ENCODE measurements at places on chromosomes 2 and 18.

DNA sequence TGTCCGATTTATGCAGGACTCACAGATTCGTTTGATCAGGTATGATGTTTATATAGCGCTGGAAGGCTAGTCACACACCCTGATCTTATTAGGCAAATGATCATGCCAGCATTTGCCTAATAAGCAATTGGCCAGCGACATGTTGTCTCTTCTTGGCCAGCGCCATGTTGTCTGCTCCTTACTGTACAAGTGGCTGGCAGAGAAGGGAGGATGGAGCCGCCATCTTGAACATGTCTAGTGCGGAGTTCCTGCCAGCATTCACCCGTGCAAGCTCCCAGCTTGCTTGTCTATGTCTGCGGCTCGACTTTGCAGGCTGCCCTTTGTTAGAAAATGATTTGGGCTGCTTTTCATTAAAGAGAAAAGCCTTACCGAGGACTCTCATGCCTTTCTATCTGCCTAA lies 106.3 kb downstream of the TFCP2L1 start:
- DNase-seq, result no peak

- no peak for DNase-seq
Measured at GRCh38 chr2:157822993-157823392, 53.1 kb downstream of the ACVR1 start.

GRCh38 chr18:63162271-63163014 lies 157.1 kb downstream of the BCL2 start:
- no peak for DNase-seq

DNA sequence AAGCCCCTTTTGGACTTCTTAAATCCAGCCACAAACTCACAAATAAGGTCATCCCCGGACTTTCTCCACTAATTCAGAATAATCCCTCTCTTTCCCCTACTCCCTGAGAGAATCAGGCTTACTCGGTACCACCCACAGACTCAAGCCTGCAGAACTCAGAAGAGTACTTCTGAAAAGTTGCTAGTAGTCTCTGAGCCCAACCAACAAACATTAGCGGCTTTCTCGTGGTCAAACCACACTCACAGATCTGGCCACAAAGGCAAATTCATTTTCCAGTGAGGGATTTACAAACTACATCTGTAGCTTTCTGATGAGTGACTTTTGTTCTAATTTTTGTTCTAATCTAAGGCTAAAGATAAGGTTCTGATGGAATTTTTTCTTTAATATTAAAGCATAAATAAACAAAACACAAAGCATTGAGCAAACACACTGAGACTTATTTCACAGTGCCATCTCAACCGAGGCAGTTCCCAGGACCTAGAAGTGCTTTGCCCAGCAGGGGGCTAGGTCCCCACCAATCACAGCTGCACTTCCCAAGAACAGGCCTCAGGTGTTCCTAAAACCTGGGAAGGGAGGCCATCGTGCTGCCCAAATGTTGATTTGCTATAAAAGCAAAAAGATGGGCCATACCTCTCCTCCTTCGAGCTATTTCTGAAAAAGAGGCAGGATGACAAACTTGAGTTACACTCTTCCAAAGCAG lies 110.7 kb downstream of the COLEC12 start:
- DNase-seq, result no peak

GRCh38 chr2:207434899-207435465 lies 94.8 kb upstream of the CREB1 start:
- no peak for DNase-seq

DNA sequence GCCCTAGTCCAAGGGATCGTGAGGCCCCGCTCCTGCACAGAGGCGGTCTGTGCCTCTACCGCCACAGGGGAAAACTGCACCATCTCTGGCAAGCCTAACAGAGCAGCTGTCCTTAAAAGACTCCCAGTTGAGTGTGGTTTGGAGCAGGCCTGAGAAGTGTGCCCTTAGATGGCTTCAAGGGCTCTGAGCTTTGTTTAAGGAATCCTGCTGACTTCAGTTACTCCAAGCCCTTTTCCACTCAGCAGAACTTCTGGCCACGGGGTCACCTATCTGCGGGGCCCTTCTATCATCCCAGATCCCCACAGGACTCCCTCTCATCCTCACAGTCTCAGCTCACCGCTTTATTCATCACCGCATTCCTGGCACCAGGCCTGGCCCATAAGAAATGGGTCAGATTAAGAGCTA lies 131.5 kb downstream of the CCDC74A start:
- no peak for DNase-seq

DNA sequence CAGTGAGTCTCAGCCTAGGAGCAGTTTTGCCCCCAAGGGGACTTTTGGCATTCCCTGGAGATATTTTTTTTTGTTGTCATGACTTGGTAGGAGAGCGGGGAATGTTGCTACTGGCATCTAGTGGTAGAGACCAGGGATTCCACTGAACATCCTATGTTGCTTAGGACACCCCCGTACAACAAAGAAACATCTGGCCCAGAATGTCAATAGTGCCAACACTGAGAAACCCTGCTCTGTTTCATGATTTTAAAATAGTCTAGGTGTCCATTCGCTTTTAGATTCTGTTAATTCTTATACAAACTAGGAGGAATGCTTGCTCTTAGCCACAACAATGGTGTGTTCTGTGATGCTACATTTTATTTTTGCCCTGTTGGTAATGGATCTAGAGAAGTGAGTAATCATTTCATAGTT lies 225.8 kb upstream of the SIX3 start:
- DNase-seq, result no peak

- no peak for DNase-seq
Measured at GRCh38 chr2:63846487-63846886, 4.8 kb downstream of the UGP2 start.

DNA sequence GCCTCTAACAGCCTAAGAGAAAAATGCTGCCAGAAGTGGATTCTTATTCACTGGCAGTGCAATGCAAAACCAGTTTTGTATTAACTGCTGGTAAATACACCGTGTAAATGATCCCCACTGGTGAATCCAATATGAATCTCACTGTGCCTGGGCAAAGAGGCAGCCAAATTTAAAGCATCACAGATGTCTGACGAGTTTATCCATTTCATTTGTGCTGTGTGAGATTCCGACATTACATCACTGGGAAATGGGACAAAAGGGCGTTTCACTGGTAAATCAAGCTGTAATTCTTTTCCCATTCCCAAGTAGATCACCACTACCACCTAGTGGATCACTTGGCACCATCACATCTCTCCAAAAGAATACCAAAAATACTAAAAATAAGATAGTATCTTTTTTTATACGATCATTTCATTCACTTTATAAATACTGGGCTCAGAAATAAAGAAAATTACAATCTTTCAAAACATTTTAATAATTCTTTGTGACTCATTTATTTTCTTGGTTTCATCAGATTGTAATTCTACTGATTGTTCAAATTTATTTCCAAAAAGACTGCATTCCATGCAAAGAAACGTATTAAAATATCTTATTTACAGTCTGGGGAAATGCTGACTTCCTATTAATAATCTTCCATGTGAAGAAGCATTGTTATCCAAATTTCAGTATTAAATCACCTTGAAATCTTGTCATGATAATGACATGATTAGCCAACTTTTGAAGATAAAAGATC lies 125.6 kb downstream of the GRB14 start:
- no peak for DNase-seq

- no peak for DNase-seq
Measured at GRCh38 chr2:195652911-195653310, 4.1 kb upstream of the SLC39A10 start.

DNA sequence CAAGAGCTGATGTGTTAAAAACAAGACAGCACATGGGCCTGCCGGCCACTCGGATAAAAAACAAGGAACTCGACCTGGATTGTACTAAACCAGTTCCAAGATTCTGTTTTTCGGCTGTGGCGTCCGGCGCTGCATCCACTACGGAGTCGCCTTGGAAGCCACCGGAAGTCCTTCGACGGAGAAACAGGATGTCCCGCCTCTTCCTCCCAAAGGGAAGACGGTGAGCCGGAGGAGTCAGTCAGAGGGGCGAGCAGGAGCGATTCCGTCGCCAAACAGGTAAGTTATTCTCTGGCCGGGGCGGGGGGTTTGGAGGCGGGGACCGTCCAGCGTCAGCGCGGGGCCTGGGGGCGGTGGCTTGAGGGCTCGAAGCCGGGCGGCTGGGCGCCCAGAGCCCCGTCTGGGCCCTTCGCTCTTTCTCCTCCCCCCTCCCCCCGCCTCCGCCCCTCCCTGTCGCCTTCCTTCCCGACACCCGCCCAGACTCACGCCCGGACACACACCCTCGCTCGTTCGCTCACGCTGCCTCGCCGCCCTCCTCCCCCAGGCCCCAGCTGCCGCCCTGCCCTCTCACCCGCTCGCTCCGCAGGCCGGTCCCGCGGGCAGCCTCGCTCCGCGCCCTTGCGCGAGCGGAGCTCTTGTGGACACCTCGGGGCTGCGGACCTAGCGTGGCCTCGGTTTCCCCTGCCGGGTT lies at the start of gene ZNF407:
Gene ZNF407, plus strand, starts transcription at position 209 of the 688 bp plus-strand sequence. CDS start 33,150 bp downstream, outside the sequence.
- DNase-seq, result peak; percentile 76

- no peak for DNase-seq
Measured at GRCh38 chr18:9321017-9321452, 13.5 kb upstream of the TWSG1 start.

DNA sequence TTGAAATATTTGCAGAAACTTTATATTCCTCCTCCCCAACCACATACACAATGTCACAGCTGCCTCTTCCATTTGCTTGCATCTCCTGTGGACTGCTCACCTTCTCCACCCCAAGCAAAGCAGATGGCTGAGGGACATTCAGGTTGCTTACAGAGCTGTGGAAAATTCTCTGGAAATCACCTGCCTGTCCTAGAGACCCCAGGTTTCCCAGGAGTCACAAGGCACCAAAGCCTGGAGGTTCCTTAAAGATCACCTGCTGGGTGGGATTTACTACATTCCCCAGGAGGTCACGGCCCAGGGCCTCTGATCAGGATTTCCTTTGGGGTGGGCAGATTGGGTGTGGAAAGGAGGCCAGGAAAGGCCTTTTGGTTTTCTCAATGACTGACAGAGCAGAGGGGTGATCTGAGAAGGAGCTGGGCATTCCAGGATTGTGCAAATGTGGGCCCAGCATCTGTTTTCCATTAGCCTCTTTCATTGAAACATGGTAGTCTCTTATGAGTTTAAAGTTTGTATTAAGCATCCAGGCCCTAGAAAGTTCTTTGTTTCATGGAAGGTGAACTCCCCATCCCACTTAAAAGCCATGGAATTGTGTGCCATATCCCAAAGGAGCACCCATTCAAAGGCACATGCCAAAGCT lies 410.7 kb upstream of the TNP1 start:
- no peak for DNase-seq

GRCh38 chr2:24721470-24721869 lies 71.7 kb downstream of the PTRHD1 start:
- no peak for DNase-seq

GRCh38 chr2:65256054-65256453 lies 28.4 kb downstream of the ACTR2 start:
- DNase-seq, result no peak

GRCh38 chr2:239085201-239085992 lies 237.5 kb downstream of the TWIST2 start:
- DNase-seq, result no peak

DNA sequence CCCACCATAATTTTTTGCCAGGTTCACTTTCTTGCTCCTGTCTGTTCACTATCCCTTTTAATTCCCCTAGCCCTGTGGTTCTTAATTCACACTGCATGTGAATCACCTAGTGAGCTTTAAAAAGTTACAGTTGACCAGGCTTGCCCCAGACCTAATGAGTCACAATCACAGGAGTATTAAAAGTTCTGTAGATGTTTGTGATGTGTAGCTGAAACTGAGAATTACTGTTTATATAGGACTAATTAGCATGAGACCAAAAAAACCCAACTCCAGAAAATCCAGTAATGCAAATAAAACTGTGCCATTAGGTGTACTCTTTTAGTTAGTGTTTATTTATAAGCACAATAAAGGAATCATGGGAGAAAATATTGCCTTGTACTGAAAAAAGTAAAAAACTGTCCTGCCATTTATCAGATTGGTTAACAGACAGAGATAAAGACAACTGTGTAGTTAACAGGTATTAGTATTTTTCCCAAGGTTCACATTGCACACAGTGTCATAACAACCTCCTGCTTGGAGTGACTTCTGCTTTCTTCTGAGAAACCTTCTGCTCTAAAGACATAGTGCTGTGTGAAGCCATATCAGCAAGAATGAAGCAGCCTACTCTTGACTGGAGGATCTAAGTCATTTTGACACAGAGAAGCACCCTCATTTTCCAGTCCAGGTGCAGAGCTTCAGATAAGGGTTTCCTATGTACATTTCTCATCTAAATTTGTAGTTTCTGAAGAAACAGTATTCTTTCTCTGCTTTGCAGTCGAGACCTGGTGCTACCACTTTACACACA lies 39.0 kb downstream of the VAPA start:
- no peak for DNase-seq

DNA sequence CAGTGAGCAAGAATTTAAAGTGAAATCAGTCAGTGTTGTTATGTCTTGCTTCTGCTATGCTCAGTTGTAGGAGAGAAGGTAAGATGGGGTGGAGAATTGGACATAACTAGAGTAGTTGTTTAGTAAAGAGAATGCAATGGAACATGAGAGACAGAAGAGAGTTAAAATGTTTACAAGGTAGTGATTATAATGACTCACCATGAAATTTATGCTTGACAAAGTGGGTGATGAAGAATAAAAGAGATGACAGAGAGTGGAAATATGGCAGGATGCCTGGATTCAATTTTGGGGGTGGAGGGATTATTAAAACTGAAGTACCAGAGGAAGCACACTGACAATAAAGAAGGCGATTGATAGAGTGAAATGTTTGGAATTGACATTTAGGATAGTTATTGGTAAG lies 10.6 kb downstream of the SCG2 start:
- no peak for DNase-seq

GRCh38 chr2:233130481-233131020 lies 70.4 kb downstream of the INPP5D start:
- DNase-seq, result no peak

DNA sequence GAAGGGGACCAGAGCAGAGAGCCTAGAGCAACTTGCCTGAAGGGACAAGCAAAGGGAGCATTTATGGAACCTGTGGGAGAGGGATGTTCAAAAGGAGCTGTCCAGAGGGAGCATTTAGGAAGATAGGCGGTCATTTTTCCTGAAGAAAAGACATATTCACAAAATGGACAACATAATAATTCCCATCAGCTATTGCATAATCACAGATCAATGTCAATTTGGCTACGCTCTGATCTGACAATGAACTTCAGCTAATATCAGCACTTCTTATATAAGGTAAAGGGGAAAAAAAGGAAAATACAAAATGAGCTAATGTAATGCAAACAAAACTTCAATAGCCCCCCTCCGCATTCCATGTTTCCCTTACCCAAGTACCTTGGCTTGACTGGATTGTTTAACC lies 291.1 kb upstream of the CDH7 start:
- no peak for DNase-seq

- DNase-seq, result no peak
Measured at GRCh38 chr2:127810156-127810618, 784 bp downstream of the WDR33 start.
